Activated CD8-positive, alpha-beta memory T cell treated with anti-CD3 and anti-CD28 coated beads for 48 hours (primary cell): ENCODE measurements at places on chromosomes 16 and 17.

- DNase-seq = no peak
Observed at GRCh38 chr16:83541231-83541630, 266.5 kb upstream of the HSBP1 start.

DNA sequence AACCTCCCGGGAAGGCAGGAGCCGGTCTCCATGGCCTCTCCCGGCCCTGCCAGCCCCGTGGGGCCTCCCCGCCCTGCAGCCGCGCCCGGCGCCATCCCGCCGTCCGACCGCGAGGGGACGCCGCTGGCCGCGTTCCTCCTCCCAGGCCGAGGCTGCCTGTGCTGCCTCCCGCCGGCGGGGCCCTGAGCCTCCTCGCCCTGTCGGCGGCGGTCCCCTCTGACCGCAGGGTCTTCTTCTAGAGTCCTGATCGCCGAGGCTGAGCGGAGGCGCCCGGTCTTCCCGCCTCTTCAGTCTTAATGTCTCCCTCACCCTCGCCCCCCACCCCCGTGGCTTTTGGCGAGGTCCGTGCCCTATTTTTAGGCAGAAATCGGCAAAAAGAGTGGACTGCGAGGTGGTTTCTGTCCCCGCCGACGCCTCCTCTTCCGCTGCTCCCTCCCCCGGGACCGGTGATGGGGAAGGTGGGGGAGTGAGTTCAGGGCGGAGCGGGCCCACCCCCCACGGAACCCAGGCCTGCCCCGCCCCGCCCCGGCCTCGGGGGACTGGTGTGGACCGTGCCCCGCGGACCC, 794 bp upstream of the CPNE7 start:
- DNase-seq = no peak

DNA sequence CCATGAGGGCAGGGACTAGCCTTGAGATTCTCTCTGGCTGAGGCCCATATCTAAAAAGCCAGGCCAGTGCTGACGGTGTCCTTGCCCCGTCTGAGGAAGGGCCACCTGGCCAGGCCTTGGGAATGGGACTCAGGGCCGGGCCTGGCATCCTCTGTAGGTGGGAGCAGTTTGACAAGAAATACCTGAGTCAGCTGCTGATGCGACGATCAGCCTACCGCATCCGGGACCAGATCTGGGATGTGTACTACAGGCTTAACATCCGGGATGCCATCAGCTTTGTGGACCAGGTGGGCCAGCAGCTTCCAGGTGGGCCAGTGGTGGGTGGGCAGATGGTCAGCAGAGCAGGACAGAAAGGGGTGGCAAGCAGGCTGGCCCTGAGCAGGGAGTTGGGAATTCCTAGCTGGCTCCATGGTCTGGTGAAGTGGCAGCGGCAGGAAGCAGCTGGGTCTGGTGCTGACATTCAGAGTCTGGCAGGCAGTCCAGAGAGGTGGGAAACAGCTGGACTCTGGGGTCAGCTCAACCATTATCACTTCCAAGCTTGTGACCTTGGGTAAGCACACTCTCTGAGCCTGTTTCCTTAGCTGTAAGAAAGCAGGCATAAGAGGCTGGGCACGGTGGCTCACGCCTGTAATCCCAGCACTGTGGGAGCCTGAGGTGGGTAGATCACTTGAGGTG, 9.5 kb downstream of the SLC9A5 start:
- no peak for DNase-seq

DNA sequence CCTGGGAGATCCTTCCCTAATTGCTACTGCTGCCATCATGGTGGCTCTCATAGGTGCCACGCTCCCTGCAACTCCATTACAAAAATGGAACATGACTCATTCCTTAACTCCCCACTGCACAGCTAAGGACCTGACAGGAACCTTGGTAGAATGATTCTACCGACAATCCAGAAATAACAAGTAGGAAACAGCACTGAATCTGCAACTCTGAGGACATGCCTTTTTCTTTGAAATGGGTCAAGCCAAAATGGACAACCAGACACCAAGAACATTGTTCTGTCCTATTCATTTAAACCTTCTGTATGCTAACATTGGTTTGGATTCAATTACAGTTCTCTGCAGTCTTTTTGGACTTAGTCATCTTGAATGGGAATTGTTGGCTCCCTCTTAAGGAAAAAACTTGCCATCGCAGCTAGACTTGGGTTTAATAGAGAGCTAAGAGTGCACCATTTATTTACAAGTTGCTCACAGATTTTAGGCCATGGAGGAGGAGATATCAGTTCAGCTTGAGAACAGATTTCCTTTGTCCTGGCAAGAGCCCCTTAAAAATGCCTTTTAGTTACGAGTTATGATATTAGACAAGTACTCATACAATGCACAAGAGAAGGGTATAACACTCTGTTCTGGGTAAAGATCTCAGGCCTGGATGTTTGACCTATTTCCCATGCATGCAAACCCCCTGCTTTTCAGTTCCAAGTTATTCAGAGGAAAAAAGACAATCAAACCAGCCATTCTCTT, 20.9 kb upstream of the NSRP1 start:
- no peak for DNase-seq

- DNase-seq = no peak
Observed at GRCh38 chr16:73713778-73714495, 582.7 kb upstream of the PSMD7 start.

DNA sequence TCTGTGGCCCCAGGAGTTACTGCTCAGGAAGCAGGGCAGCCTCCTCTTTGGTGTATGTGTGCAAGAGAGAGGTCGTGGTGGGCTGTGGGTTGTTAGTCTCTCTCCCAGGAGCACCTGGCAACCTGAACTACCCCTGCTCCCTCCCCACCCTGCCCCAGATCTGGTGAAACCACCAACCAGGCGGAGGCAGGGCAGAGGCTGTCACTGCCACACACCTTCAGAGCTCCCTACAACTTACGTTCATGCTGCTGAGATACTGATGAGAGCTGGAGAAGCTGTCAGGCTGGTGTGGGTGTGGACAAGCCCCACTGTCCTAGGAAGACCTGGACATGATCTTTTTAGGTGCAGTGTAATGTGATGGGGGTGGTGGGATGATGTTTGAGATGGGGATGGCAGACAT, 24.3 kb downstream of the GOSR2 start:
- DNase-seq = no peak

- no peak for DNase-seq
Observed at GRCh38 chr16:76656994-76657393, 379.8 kb downstream of the CNTNAP4 start.

GRCh38 chr16:47110939-47111338, 32.8 kb downstream of the NETO2 start:
- no peak for DNase-seq

DNA sequence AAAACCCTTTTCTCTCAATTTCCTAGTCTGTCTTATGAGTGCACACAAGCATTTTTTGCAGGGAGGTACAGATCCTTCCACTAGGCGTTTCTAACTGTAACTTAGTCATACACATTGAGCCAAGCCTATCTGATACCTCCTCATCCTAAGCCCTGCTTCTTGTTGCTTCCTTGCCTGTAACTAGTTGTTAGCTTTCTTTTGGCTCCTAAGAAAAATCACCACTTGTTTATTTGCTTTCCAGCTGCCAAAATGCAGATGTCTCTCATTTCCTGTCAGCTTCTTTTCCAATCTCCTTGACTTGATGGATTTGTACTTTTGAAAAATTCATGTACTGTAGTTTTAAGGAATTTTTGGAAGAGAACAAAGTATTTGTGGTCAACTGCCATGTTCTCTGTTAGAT, 73.7 kb downstream of the TNRC6C start:
- DNase-seq = no peak

DNA sequence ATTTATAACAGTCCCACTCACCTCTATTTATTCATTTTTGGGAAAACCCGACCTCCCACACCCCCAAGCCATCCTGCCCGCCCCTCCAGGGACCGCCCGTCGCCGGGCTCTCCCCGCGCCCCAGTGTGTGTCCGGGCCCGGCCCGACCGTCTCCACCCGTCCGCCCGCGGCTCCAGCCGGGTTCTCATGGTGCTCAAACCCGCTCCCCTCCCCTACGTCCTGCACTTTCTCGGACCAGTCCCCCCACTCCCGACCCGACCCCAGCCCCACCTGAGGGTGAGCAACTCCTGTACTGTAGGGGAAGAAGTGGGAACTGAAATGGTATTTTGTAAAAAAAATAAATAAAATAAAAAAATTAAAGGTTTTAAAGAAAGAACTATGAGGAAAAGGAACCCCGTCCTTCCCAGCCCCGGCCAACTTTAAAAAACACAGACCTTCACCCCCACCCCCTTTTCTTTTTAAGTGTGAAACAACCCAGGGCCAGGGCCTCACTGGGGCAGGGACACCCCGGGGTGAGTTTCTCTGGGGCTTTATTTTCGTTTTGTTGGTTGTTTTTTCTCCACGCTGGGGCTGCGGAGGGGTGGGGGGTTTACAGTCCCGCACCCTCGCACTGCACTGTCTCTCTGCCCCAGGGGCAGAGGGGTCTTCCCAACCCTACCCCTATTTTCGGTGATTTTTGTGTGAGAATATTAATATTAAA, 638 bp upstream of the TMEM88 start:
- DNase-seq = no peak

DNA sequence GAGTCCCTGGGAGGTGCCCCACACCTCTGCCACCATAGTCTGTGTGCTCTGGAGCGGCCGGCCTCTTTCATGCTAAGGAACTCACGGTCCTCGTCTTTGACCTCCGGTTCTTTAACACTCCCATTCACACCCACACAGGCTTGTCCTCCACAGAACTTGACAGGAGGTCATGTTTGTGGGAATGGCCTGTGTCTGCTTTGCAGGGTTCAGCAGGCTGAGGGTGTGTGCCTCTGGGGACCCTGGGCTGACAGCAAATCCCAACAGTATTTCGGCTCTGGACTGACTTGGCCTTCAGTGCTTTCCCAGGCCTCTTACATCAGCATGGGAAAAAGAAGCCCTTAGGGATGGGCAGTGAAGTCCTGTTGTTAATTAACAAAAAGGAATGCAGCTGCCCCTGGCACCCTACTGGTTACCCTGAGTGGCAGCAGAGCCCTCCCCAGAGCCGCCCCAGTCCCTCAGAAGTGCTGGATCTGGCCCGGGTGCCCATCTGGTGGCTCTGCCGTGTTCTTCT, 35.4 kb upstream of the ADORA2B start:
- no peak for DNase-seq

GRCh38 chr16:28603381-28604185, 6.3 kb downstream of the SULT1A1 start:
- DNase-seq = no peak

- DNase-seq = no peak
Observed at GRCh38 chr16:51154271-51155171, 3.5 kb upstream of the SALL1 start.

GRCh38 chr17:9937901-9938300, 32.8 kb upstream of the RCVRN start:
- no peak for DNase-seq
